ENCODE measurements at places on chromosomes 6 and 20. TPM values are rescaled to one million over a fixed set of nuclear protein-coding genes. Genes with fewer than 3 reads are reported as not detected.
A peak's percentile ranks its signal among the peaks of the same experiment; 100 is the strongest.

PRICKLE4 gene
- not detected for total RNA-seq

DNA sequence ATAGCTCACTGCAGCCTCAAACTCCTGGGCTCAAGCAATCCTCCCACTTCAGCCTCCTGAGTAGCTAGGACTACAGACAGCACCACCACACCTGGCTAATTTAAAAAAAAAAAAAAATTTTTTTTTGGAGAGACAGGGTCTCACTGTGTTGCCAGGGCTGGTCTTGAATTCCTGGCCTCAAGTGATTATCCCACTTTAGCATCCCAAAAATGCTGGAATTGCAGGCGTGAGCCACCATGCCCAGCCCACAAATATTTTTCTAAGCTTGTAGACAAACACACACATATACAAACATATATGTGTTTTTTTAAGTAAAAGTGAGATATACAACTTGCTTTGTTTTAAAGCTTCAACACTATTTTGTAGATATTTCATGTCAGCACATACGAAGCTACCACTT, 10.8 kb downstream of the HSPA12B start:
- DNase-seq = no peak

DNA sequence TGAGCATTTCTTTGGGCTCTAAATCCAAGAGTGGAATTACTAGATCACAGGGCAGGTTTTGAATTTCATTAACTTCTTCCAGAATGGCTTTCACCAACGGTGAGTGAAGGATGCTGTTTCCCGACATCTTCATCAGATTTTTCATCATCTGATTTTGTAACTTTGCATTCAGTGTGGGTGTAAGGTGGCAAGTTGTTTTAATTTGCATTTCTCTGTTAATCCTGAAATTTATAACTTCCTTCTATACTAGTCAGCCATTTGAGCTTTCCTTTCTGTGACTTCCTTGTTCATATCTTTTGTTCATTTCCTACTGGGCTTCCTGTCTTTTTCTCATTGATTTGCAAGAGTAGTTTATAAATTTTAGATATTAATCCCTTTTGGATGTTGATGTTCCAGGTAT, 18.7 kb upstream of the HCK start:
- DNase-seq = no peak

DNA sequence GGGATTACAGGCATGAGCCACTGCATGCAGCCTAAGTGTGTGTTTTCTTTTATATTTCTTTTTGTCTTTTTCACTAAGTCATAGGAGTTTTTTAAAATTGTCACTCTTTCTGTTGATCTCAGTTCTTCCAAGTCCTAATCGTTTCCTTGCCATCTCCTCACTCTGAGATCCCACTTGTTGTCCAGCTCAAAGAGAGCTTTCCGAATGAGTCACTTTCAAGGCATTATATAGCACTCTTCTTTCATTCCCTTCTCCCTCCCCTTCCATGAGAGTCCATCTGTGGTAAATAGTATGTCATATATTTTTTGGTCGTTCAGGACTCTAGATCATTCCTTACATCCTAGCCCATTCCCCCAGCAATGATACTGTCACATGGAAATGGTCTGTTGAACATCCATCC, 4.3 kb downstream of the VAPB start:
- no peak for DNase-seq

GRCh38 chr6:170553534-170554012, 466 bp upstream of the PSMB1 start:
- peak; percentile 38 for DNase-seq

- no peak for DNase-seq
Observed at GRCh38 chr6:135145063-135145800, 35.9 kb upstream of the MYB start.

DNA sequence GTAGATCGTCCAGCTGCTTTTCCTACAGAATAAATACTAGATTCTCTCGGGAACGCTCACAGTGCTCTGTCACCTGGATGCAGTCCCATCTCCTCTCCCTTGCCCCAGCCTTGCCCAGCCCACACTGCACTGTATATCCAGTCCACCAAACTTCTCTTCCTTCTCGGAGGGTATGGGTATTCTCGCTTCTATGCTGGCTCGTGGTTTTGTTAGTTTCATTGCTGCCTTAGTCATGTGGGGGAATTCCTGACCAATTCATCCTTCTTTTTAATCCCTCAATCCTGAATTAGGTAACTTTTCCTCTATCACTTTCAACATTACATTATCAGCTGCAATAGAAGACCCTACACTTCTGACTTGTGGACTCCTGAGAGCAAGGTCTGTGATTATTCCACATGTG, 252.4 kb downstream of the GMDS start:
- DNase-seq = no peak

GRCh38 chr6:19356692-19357091, 480.5 kb upstream of the ID4 start:
- DNase-seq = no peak

- no peak for DNase-seq
Observed at GRCh38 chr6:112153926-112154607, 66.7 kb downstream of the FAM229B start.

DNA sequence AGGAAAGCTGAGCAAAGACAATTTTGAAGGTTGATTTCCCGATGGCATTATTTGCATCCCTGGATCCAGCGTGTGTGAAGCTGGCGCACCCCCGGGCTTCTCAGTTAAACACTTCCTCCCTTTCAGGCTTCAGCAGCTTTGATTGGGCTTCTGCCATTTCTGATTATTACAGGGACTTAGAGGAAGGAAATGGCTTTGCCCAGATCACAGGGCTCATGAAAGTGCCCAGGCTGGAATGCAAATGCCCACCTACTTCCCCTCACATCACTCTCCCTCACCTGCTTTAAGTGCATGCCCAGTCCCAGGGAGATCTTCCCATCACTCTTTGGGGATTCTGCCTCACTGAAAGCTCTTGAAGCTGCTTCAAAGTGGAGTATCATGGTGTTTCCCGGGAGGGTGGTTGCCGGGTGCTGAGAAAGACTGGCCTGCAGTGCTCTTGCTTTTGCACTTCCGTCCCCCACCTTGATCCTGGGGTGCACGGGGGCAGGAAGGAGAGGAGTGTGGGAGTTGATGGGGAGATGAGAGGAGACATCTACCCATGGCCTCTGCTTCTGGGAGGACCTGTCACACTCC, 28.3 kb downstream of the PHACTR3 start:
- no peak for DNase-seq

GRCh38 chr20:44736170-44737021, 9.3 kb upstream of the KCNK15 start:
- peak; percentile 83 for DNase-seq

GRCh38 chr6:167441715-167442206, 116.9 kb downstream of the TTLL2 start:
- DNase-seq = peak; percentile 67

AGPAT4 gene
- total RNA-seq = 10.4 TPM

MCHR2 gene
- total RNA-seq = not detected

DNA sequence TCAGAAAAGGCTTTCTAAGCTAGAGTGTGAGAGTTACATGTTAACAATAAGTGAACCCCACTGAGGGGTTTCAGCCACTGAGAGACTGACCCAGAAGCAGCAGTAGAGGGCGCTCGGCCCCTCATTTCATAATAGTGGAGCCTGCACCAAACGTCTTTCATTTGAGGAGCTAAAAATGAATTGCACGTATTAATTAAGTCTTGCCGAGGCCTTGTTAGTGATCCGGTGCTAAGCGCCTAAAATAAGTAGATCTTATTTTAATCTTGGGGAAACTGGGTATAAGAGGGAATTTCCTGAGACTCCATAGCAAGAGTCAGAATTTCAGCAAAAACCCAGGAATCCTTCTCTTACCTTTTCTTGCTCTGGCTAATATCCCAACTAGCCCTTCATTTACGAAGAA, 209.7 kb downstream of the FARS2 start:
- peak; percentile 36 for DNase-seq

ABHD16B gene
- not detected for total RNA-seq

DNA sequence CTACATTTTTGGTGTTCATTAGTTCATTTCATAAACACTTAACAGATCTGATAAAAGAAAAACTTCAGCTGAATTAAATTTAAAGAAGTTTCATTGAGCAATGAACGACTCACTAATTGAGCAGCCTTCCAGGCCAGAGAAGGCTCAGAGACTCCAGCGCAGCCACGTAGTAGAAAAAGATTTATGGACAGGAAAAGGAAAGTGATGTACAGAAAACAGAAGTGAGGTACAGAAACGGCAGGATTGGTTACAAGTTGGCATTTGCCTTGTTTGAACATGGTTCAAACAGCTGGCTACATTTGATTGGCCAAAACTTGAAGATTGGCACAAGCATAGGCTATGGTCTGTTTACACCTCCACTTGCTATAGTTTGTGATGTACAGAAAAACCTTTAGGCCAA, 166.3 kb upstream of the DTNBP1 start:
- no peak for DNase-seq

DNA sequence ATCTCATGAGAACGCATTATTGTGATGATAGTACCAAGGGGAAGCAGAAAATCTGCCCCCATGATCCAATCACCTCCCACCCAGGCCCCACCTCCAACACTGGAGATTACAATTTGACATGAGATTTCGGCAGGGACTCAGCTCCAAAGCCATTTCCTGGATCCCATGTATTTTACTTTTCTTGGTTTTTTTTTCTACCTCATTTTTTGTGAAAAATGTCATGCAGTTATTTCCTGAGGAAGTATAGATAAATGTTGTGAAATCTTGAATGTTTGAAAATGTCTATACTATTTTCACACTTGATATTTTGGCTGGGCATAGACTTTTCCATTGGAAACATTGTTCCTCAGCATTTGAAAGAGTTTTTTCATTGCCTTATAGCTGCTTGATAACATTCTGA, 9.1 kb upstream of the BRPF3 start:
- DNase-seq = no peak

DNA sequence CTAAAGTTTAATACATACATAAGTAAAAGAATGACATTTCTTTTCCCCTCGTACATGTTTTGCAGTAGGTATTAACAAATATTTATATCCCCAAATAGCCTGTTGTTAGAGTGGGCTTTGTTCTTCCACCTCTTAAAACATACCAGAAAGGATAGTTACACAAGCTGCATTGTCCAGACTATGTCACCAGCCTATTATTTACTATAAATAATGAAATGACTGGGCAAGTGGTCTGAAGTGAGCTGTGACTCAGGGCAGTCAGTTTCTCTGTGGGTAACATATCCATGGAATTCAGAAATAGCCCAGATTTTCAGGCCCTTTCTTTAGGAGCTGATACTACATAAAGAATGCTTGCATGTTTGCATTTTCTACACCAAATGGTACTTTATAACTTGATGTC, 60.1 kb downstream of the FUT9 start:
- DNase-seq = no peak

KCNB1 gene
- total RNA-seq = 0.41 TPM

- DNase-seq = no peak
Observed at GRCh38 chr6:69933239-69933638, 66.9 kb downstream of the COL19A1 start.

DNA sequence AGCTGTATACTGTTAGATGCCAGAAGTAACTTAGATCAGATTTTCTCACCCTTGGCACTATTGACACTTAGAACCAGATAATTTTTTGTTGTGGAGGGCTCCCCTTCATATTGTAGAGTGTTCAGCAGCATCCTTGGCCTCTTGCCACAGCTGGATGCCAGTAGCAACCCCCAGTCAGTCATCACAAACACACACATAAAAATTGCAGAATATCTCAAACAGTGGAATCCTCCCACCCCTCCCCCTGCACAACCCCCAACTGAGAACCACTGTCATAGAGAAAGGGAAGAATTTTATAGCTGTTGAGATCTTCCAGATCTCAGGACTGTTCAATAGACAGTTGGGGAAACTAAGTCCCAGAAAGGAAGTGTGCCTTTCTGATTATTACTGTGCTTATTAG, 81.2 kb upstream of the VSTM2L start:
- DNase-seq = no peak

RWDD2A gene
- 3.2 TPM for total RNA-seq

UBD gene
- total RNA-seq = not detected

DNA sequence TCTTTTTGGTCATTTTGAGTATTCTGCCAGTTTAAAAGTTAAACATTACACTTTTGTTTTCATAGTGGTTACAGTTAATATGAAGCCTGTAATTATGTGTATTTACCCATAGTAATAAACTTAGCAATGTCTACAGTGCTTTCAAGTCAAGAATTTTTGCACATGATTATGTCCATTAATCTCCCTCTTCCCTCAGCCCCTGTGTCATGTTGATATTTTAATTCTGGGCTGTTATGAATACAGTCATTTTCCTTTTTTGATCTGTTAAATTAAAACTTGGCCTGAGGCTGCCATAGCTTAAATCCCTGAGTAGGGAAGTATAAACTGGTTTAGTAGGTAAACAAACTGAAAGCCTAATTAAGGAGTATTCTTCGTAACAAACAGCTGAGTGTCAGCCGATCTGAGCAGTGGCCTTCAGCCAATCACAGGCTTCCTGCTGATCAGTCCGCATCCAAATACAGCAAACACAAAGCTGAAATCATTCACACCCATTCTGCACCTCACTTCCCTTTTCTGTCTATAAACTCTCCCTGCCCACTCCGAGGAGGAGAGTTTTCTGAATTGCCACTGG, 9.5 kb upstream of the SFT2D1 start:
- DNase-seq = no peak

Data from H7 (cell line).